ENCODE measurements at places on chromosomes 4 and X.

GRCh38 chr4:100075486-100076270, 114.6 kb downstream of the DDIT4L start:
- H3K27me3 ChIP-seq, result no peaks in the 10 kb centered on the region
- H3K4me3 ChIP-seq, result no peak overlapping the region
- no peaks in the 10 kb centered on the region for H3K36me3 ChIP-seq
- DNase-seq, result no peak
- H3K4me1 ChIP-seq, result no peaks in the 10 kb centered on the region
- no peak overlapping the region for H3K27ac ChIP-seq

- no peak for DNase-seq
- H3K4me3 ChIP-seq, result no peak overlapping the region
- H3K36me3 ChIP-seq, result no peaks in the 10 kb centered on the region
- H3K4me1 ChIP-seq, result no peaks in the 10 kb centered on the region
- no peaks in the 10 kb centered on the region for H3K27me3 ChIP-seq
Observed at GRCh38 chr4:113160548-113160947, 111.1 kb downstream of the ANK2 start.

GRCh38 chr4:150849016-150849415, 166.1 kb downstream of the LRBA start:
- H3K36me3 ChIP-seq, result peaks cover 22% of the 10 kb centered on the region
- no peaks in the 10 kb centered on the region for H3K27me3 ChIP-seq
- no peak overlapping the region for H3K4me3 ChIP-seq
- H3K27ac ChIP-seq, result no peak overlapping the region

GRCh38 chr4:19256823-19257222, 994.9 kb upstream of the SLIT2 start:
- no peaks in the 10 kb centered on the region for H3K27me3 ChIP-seq
- H3K4me1 ChIP-seq, result no peaks in the 10 kb centered on the region
- no peak overlapping the region for H3K27ac ChIP-seq
- no peaks in the 10 kb centered on the region for H3K36me3 ChIP-seq
- DNase-seq, result no peak
- no peak overlapping the region for H3K4me3 ChIP-seq

DNA sequence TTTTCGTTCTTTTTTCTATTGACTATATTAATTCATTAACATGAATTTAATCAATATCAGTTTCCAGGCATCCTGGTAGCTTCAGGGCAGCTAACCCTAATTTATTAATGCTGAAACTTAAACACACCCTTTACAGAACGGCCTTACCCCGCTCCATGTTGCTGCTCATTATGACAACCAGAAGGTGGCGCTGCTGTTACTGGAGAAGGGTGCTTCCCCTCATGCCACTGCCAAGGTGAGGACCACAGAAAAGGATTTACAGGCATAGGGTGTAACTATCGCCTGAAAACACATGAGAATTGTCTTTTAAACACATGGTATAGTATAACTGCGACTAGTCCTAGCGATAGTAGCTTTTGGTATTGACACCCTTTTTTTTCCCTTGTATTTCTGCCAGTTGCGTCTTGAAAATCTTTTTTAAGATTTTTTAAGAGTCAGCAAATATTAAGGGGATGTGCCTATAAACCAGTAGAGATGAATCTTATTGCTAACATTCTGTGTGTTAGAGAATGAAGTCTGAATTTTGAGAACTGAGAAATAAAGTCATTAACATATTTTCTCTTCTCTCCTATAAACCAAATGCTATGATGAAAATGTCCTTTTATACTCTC, 229.0 kb downstream of the ANK2 start:
- H3K4me3 ChIP-seq, result no peak overlapping the region
- no peak for DNase-seq
- H3K36me3 ChIP-seq, result no peaks in the 10 kb centered on the region
- no peak overlapping the region for H3K27ac ChIP-seq
- no peaks in the 10 kb centered on the region for H3K27me3 ChIP-seq
- H3K4me1 ChIP-seq, result no peaks in the 10 kb centered on the region

DNA sequence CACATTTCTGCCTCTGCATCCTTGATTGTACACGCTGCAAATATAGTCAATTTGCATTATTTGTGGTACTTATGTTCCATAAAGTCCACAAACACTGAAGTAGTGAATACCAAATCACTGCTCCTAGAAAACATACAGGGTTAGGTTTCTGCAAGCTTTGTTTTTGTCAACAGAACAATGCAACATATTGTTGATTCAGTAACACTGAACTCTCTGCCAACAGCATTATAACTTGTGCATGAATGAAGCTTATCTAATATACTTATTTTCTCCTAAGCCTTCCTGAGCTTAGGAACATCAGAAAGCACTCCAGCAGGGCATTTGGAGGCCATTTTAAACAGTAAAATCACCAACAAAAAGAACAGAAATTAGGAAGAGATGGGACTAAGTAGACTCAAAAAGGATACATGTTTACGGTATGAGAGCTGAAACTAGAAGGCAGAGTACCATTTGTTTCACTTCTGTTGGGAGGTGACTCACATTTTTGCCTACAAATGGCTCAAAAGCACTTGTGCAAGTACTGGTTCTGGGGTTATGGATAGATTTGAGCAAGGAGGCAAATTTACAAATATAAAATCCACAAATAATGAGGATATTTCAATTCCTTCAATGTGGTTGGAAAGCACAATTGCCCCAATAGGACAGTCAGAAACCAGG, 14.1 kb downstream of the COX18 start:
- H3K4me1 ChIP-seq, result no peaks in the 10 kb centered on the region
- H3K4me3 ChIP-seq, result no peak overlapping the region
- no peak for DNase-seq
- H3K27me3 ChIP-seq, result no peaks in the 10 kb centered on the region
- H3K27ac ChIP-seq, result no peak overlapping the region

Data from upper lobe of right lung (tissue), 1 donor.